ENCODE measurements at places on chromosomes 6 and 20.

DNA sequence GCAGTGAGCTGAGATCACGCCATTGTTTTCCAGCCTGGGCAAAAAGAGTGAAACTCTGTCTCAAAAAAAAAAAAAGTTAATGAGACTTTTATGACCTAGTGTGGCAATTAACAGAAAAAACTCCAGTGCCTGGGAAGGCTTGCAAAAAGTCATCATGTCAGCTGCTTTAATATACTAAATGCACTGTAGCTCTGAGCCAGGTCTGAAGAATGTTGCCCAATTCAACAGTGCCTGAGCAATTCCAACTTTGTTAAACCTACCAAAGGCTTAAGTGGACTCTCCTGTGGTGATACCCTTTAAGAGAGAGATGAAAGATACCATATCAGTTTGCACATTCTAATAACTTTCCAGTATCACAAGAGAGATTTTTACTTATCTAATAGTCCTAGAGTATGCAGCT lies 6.5 kb upstream of the ROS1 start:
- DNase-seq, result no peak

DNA sequence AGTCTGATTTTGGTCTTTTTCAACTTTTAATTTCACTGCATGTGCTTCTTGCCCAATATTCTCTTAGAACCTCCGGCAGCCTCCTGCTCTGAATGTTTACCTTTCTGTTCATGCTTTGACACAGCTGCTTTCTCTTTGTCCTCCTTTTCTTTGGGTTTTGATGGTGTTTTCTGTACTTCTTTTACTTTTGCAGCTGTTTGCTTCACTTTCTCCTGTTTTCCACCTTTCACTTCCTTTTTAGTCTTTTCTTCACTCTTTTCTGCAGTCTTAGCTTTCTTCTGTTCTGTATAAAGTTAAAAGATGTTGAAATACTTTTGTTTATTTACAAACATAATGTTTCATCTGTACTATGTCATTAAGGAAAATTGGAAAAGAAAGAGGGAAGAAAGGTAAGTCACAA lies 133.1 kb downstream of the TRDN start:
- no peak for DNase-seq

DNA sequence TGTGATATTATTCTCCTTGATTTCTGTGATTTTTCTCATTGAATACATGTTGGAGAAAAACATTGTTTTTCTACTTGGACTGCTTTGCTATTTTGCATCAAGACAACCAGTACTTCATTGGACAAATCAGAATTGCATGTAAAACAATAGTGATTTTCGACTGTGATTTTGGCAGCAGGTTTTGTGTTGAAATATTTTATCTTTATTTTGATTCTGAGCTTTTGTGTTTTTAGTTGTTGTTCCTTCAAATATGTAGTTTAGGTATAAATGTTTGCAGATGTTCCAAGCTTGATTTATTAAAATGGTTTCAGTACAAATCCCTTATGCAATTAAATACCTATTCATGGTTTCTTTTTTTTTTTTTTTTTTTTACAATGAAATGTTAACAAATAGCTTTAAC lies 754.1 kb downstream of the DOK5 start:
- DNase-seq, result no peak

GRCh38 chr20:44732327-44732726 lies 13.3 kb upstream of the KCNK15 start:
- no peak for DNase-seq

GRCh38 chr20:52461582-52461981 lies 270.0 kb upstream of the ZFP64 start:
- DNase-seq, result no peak

GRCh38 chr6:13302751-13303667 lies 25.3 kb downstream of the TBC1D7 start:
- DNase-seq, result peak; percentile 30

- no peak for DNase-seq
Observed at GRCh38 chr6:145276756-145277155, 458.6 kb downstream of the EPM2A start.

- DNase-seq, result no peak
Observed at GRCh38 chr6:32713241-32713640, 27.9 kb upstream of the HLA-DQA2 start.

DNA sequence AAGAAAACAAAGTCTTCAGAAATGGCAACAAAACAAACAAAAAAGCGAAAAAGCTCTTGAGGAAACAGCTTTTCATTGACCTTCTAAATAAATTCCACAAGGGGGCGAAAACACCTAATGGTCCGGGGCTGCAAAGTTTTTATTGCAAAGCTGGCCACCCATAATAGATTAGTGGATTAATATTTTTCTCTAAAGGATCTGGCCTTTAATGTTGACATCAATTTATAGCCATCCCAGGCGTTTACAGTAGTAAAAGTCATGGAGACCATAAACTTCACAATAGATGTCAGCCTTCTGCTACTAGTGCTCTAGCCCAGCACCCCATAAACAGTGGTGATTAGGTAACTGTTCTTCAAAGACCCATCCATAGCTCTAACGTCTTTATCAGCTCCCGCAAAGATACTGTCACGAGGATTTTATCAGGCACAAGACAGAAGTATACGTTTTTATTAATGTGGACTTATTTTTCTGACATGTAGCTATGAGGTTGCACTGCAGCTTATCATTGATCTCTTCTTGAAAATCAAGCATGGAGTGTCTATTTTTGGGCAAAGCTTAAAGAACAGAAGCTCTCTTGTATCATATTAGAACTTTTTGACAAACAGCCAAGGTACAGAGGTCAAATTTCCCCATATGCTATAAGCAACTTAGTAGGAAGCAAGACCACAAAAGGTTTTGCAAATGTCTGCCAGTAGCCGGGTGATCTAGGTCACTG lies 4.7 kb downstream of the CITED2 start:
- no peak for DNase-seq

- DNase-seq, result no peak
Observed at GRCh38 chr6:34103321-34103720, 42.6 kb downstream of the GRM4 start.

DNA sequence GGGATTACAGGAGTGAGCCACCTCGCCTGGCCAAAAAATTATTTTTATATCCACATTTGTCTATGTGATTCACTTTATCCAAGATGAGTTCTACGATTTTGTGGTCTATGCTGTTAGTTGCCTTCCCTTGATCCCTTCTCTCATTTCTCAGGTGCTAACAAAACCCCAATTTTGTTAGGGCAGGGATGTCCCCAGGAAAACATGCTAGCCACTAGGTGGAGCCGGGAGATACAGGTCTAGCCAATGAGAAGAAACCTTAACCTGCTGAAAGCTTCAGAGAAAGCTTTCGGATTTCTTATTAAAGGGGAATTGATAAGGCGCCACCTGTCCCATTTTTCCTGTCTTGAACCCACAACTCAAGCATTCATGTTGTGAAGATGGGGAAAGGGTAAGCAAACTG lies 167.4 kb upstream of the OLIG3 start:
- peak; percentile 19 for DNase-seq

DNA sequence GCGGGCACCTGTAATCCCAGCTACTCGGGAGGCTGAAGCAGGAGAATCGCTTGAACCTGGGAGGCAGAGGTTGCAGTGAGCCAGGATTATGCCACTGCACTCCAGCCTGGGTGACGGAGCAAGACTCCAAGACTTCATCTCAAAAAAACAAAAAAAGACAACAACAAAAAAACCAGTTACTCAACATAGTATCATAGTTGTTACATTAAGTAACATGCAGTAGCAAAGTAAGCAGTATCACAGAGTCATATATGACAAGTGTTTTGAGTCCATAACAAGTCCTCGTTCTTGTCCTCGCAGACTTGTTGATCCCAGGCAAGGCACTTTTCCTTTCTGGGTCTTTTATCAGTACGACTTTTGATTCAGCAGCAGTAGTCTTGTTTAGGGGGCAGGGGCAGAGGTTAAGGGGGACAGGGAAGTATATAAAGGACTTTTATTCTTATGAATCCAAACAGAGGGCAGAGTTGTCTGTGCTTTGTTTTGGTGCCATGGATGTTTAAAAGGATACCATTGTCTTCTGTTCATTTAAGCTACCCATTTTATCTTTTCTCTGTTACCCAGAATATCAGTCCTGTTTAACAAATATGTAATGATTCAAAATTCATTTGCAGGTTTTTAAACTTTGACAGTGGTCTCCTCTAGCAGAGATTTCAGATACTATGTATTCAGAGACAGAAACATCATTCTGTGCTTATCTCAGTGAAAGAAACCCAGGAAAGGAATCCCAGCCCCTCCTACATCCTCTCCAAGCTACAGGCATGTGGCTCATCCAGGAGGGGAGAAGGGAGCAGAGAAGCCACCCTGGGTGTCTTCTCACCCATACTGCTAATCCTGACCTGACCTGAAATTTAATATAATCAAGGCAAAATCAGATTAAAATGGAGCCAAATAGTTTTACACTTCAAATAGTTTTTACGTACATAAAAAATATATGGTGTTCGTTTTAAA lies 137.9 kb upstream of the EDN1 start:
- DNase-seq, result no peak

DNA sequence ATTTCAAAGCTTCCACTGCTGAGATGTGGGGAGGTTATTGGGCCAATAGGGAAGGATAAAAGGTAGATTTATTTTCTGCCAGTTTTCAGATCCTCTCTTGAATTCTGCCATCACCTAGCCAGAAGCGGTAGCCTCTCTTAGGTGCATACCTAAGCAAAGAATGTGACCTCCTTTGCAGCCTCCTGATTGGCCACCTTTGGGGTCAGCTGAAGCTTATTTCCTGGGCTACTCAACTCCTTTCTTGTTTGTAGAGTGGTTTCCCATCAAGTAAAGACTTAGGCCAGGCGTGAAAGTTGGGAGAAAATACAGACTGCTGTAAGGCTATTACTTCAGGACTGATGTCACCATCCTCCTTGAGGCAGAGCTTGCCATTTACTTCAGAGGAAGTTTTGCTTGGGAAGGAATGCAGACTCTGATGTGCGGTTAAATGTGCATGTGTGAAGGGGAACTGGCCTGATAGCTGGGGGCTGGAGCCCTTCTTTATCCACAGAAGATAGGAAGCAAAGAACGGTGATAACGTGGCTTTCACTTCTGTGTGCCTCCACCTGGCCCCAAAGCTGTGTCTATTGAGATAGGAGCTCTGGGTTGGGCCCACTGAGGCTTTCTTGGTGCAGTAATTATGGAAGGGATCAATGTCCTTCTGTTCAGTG lies 70.1 kb downstream of the TRMT11 start:
- no peak for DNase-seq

DNA sequence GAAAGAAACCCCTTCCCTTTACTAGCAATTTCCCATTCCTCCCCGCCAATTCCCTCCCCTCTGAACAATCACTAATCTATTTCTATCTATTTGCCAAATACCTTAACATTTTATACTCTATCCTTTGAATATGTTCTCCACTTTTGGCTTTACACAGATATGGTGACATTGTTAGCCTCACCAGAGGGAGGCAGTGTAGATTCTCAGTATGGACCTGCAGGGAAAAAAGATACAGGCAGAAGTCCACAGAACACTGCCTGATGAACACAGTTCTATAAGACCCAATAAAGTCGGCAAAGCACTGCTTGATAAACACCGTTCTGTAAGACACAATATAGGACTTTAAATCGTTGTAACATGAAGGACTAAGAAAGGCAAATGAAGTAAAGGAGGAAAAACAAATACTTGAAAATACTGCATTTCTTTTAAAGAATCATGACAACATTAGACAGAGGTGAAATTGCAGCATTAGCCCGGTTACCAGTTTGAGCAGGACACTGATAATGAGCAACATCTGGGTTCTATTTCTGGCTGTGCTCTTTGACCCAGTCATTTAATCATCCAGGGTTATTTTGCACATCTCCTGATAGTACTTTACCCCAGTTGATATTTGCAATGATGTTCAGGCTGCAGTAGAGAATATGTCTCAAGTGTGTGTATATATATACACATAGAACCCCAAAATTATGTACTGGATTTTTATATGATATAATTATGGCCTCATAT lies 296.8 kb downstream of the UTRN start:
- peak; percentile 12 for DNase-seq

- no peak for DNase-seq
Observed at GRCh38 chr6:123169774-123170095, 173.7 kb downstream of the CLVS2 start.

DNA sequence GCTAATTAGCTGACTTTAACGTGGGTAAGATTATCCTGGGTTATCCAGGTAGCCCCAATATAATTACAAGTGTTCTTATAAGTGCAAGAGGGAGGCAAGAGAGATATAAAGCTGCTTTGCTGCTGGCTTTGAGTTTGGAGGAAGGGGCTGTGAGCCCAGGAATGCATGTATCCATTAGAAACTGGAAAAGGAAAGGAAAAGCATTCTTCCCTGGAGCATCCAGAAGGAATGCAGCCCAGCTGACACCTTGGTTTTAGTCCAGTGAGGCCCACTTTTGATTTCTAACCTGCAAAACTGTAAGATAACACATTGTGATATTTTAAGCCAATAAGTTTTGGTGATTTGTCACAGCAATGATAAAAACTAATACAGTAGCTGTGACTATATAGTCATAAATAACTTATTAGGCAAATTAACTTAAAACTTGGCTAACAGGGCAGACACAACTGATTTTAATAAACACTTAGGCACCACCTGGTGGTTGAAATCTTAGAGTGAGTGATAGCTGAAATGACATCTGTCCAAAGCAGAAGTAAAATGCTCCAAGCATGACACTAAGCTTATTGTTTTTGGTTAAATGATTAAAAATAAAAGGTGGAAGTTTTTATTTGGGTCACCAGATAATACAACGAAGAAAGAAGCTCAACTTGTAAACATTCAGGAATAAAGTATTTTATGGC lies 35.6 kb downstream of the ADGRF4 start:
- DNase-seq, result peak; percentile 12

- no peak for DNase-seq
Observed at GRCh38 chr6:11810039-11810541, 31.5 kb upstream of the ADTRP start.

DNA sequence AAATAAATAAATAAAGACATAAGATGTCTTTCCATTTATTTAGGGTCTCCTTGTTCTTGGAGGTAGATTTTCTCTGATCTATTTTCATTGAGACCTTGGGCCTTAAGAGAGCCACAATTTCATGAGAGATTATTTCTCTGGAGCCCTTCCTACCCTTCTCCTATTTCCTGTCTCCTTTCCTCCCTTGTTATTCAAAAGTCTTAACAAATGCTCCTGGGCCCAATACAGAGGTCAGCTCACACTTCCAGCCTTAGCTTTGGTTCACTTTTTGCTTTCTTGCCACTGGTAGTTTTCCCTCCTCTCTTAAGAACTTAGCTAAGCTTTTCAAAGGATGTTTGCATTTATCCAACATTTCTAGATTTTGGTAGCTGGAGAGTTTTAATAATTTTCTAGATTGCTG lies 44.0 kb downstream of the PTPRA start:
- no peak for DNase-seq

DNA sequence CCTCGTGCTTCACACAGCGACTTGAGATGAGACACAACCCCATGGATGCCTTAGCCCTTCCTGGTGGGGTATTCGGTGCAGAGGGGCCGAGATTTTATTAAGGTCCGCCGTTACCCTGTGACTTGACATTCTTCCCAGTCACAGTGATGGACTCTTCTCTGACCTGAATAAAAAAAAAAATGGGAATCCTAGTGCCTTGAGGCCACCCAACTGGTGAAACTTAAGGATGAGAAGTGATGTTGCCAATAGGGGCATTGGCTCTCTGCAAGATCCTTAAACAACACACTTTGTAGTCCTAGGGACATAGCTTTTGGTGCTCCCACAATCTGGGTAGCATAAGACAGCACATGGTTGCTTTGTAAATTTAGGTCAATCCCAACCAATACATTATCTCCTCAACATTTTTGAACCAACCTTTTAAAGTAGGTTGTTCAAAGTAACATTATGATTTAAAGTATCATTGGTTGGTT lies 814 bp upstream of the ADNP start:
- DNase-seq, result no peak

- no peak for DNase-seq
Observed at GRCh38 chr6:138601128-138601527, 101.8 kb upstream of the NHSL1 start.

GRCh38 chr6:11853678-11854407 lies 75.2 kb upstream of the ADTRP start:
- DNase-seq, result no peak
